Adipocyte (in vitro differentiated cells): ENCODE measurements at places on chromosomes 12 and 14.

GRCh38 chr14:50398189-50398580, 1.5 kb upstream of the CDKL1 start:
- no peak for DNase-seq

DNA sequence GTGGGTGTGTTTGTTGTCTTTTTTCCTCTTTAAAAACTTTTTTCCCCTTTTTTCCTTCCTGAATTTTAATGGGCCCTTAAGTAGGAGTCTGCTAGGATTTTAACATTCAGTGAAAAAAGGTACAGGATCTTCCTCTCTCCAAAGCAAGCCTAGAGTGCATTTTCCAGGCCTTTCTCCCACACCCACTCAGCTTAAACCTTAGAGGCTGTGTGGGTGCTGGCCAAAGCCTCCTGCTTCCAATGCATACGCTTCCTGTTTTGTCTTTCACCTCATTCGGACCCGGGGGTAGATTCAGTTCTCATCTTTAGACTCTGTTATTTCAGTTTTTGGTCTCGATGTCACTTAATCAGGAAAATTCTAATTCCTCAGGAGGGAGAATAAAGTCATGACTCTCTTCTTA, 51.2 kb downstream of the TMEM30B start:
- DNase-seq, result no peak

GRCh38 chr14:59831121-59831730, 39.4 kb downstream of the RTN1 start:
- DNase-seq, result no peak

GRCh38 chr12:24960222-24960855, 11.4 kb upstream of the BCAT1 start:
- peak; percentile 76 for DNase-seq

- no peak for DNase-seq
Observed at GRCh38 chr12:117033382-117034221, 65.6 kb downstream of the TESC start.

DNA sequence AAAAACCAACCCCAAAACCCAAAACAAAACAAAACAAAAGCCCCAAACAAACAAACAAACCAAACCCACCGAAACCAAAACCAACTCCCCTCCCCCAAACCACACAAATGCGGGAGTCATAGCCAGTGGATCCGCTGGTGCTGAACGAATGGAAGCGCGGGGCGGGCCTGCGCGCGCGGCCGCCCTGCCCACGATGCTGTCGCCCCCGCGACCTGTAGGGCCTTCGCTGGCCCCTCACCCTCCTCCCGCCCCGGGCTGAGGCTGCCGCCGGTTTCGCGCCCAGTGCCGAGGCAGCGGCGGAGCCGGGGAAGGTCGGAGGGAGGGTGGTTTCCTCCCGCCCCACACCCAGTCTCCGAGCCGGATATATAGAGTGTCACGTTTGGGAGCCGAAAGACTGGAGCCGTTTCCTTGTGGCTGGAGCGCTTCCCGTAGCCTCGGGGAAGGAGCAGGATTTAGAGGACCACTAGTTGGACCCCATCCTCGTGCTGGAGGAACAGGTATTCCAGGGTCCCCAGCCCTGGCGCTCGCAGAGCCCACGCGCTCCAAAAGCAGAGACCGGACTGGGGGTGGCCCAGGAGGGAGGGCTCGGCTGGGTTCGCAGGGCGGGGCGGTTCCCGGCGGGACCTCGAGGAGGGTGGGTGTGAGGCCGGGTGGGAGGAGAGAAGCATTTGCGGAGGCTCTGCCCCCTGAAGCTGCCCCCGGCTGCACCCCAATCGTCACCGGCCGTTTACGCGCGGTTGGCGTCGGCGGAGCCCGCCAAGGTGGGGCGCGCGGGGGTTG, at the start of gene FAR2:
FAR2 (plus strand) TSS at position 368 of the 780 bp plus-strand sequence. CDS start 121,172 bp downstream, outside the sequence.
- DNase-seq, result peak; percentile 71

GRCh38 chr12:20142956-20143355, 225.4 kb upstream of the PDE3A start:
- DNase-seq, result peak; percentile 31

GRCh38 chr14:21704338-21704737, 30.7 kb upstream of the OR4E1 start:
- DNase-seq, result no peak

DNA sequence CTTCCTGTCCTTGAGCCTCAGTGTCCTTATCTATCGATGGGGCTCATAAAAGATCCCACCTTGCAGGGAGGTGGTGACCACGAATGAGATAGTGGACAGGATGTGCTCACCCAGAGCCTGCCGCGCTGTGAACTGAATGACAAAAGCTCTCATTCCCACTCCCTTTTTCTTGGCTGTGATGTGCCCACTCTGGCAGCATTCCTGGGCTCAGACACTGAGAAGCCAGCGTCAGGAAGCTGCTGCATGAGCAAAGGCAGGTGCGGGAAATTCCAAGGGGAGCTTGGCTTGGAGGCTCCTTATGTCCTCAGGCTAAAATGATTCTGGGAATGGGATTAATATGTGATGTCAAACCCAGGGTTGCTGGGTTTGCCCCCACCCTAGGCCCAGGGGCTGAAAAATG, 61.6 kb downstream of the EFCAB11 start:
- DNase-seq, result no peak

GRCh38 chr12:128026696-128027574, 240.0 kb upstream of the TMEM132C start:
- DNase-seq, result no peak

DNA sequence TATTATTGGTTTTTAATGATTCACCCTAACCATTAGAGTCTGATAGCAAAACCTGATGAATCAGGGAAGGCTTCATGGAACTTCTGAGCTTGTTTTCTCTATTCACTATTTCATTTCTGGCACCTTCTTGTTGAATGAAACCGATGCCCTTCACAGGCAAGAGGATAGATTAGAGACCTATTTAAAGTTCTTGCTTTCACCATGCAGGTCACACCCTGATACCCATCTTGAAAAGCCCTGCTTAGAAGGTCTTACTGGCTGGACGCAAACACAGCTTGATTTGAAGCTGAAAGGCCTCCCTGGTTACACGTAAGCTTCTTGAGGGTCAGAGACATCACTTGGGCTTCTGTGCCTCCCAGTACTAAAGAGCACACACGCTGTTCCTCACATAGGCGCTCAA, 29.2 kb downstream of the TMEM229B start:
- DNase-seq, result no peak

- DNase-seq, result peak; percentile 82
Observed at GRCh38 chr12:88624911-88625310, 44.6 kb upstream of the KITLG start.

- peak; percentile 89 for DNase-seq
Observed at GRCh38 chr12:113245695-113246477, 24.6 kb downstream of the TPCN1 start.

DNA sequence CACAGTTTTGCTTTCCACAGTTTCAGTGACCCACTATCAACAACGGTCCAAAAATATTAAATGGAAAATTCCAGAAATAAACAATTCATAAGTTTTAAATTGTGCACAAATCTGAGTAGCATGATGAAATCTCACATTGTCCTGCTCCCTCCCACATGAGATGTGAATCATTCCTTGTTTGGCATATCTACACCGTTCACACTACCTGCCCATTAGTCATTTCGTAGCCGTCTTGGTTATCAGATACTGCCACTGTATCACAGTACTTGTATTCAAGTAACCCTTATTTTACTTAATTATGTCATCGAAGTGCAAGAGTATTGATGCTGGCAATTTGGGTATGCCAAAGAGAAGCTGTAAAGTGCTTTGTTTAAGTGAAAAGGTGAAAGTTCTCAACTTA, 145.3 kb downstream of the SLC5A8 start:
- DNase-seq, result no peak

GRCh38 chr14:75418850-75419768, 8.7 kb upstream of the JDP2 start:
- DNase-seq, result no peak

DNA sequence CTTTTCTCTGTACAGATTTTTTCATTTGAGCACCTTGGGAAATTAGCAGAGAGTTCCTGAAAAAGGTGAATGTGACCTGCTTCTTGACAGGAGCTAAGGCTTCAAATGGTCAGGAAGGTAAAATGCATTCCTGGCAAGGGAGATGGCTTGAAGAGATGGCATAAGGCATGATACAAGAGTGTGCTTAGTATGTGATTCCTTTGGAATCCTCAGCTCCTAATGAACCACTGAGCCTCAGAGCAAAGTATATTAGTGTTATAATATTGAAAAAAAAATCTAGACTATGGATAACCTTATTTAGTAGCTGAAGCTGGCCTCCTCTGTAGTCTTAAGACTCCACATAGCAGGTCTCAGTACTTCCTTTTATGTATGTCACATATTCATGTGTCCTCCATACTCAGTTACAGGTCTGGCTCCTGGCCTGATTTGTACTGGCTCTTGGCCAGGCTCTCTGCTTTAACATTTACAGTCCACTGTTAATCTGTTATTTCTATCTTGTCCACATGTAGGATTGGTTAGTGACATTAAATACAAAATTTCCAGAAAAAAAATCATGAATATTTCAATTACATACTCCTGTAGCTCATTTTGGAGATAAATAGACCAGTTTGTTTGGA, 17.9 kb downstream of the TOGARAM1 start:
- DNase-seq, result peak; percentile 46

- DNase-seq, result peak; percentile 81
Observed at GRCh38 chr14:34873589-34874385, 1.4 kb downstream of the BAZ1A start.

DNA sequence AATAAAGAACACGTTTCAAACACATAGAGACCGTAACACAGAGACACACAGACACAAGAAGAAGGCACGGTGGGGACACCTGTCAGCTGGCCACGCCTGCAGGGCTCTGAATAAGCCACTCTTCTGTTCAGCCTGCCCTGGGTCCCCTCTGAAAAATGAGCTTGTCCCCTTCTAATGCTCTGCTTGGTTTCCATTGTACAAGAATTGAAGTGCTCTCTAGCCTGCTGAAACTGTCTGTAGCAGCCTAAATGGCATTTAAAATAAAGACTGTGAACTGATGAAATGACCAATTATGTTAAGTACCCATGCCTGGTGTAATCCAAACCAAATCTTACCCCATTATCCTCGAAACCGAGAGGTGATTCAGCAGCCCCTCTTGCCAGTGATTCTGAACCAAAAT, 139.8 kb downstream of the FOXN3 start:
- no peak for DNase-seq

GRCh38 chr14:100348784-100349685, 25.9 kb downstream of the SLC25A47 start:
- DNase-seq, result no peak

DNA sequence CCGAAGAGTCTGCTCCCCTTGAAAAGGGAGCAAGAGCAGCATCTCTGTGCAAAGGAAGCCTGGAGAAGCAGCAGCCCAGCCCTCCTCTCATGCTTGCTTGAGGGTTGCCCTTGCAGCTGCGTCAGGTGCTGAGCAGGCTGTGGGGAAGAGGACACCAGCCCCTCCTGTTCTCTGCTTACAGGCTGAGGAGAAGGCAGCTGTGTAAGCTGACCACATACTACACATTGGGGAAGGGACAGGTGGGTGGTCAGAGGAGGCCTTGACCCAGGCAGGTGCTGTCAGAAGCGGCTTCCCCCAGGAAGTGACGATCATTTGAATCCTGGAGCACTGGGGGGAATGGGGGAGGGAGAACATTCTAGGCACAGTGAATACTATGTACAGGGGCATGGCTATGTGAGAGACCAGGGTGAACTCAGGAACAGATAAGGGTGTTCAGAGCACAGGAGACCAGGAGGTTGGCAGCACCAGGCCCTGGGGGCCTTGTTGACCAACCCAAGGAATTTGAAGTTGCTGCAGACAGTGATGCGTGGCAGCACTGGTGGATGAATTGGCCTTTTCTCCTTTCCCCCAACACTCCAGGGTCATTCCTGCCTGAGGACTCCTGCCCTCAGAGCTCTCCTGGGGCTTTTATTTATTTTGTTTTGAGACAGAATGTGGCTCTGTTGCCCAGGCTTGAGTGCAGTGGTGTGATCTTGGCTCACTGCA, 2.7 kb upstream of the KLC1 start:
- DNase-seq, result no peak

- DNase-seq, result peak; percentile 98
Observed at GRCh38 chr12:80186727-80187217, 87.4 kb downstream of the OTOGL start.

DNA sequence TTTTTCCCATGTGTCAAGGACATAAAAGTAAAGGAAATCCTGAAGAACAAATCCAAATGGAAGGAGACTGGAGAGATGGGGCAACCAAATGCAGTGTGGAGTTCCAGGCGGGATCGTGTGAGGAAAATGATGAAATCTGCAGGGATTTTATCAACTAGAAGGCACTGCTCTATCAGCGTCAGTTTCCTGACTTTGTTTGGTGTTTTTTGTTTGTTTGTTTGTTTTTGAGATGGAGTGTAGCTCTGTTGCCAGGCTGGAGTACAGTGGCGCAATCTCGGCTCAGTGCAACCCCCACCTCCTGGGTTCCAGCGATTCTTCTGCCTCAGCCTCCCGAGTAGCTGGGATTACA, 43.3 kb upstream of the GPR132 start:
- no peak for DNase-seq

GRCh38 chr14:68663385-68664076, 129.3 kb downstream of the ZFP36L1 start:
- peak; percentile 73 for DNase-seq
